ENCODE measurements at places on chromosomes 12 and 14. TPM values are rescaled to one million over a fixed set of nuclear protein-coding genes. Genes with fewer than 3 reads are reported as not detected.

GRCh38 chr12:88336076-88336739 lies 194.1 kb downstream of the TMTC3 start:
- no peaks in the 10 kb centered on the region for H3K36me3 ChIP-seq
- H3K27ac ChIP-seq = no peak overlapping the region
- H3K4me3 ChIP-seq = no peak overlapping the region
- H3K4me1 ChIP-seq = peaks cover 6% of the 10 kb centered on the region

GRCh38 chr12:64450711-64451486 lies 1.0 kb upstream of the TBK1 start:
- no peaks in the 10 kb centered on the region for H3K27me3 ChIP-seq
- H3K27ac ChIP-seq = peak overlapping the region; percentile 90
- H3K36me3 ChIP-seq = no peaks in the 10 kb centered on the region
- peaks cover 30% of the 10 kb centered on the region for H3K4me1 ChIP-seq
- H3K4me3 ChIP-seq = peak overlapping the region; percentile 87
- peak; percentile 93 for DNase-seq

DNA sequence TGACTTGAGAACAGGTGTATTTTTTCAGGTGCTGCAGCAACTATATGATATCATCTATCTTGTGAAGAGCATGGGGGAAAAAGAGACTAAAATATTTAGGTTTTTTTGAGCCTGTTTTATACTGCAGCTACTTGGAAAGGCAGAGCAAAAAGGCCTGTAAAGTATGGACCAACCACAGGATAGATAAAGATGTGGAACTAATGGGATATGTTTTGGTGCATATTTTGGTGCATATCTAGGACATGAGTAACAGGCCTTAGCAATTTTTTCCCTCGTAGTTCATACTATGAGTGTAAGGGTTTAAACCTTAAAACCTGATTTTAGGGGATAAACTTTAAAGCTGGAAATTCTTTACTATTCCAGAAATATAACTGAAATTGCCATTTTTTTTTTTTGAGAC lies 6.0 kb upstream of the GTSF1 start:
- no peak overlapping the region for H3K4me3 ChIP-seq
- no peaks in the 10 kb centered on the region for H3K36me3 ChIP-seq
- no peak for DNase-seq
- H3K4me1 ChIP-seq = peaks cover 13% of the 10 kb centered on the region
- no peaks in the 10 kb centered on the region for H3K27me3 ChIP-seq

The CLEC4C gene
- not detected for total RNA-seq

- no peaks in the 10 kb centered on the region for H3K4me1 ChIP-seq
- no peaks in the 10 kb centered on the region for H3K36me3 ChIP-seq
- H3K4me3 ChIP-seq = no peak overlapping the region
Observed at GRCh38 chr14:61505815-61506809, 184.7 kb downstream of the PRKCH start.

DNA sequence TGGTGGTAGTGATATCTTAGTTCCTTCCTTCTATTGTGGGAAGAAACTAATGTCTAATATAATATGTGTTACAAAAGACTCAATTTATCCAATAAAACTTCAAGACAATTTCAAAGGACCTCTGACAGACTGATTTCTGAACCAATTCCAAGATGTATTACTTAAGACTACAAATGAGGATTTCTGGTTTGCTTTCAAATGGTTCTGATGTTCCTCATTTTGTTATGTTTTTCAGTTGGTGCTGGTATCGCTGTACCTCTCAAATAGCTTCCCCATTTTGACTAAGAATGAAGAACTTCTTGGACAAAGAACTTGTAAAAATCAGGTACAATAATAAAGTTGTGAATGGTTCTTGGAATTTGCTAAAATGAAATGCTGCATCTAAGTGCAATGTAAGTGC lies 19.4 kb upstream of the MBIP start:
- DNase-seq = no peak
- no peak overlapping the region for H3K27ac ChIP-seq
- H3K4me1 ChIP-seq = no peaks in the 10 kb centered on the region
- H3K4me3 ChIP-seq = no peak overlapping the region
- no peaks in the 10 kb centered on the region for H3K27me3 ChIP-seq

- no peak overlapping the region for H3K27ac ChIP-seq
- H3K36me3 ChIP-seq = no peaks in the 10 kb centered on the region
- H3K4me1 ChIP-seq = no peaks in the 10 kb centered on the region
Observed at GRCh38 chr14:66596241-66596985, 88.5 kb downstream of the GPHN start.

The CMTM5 gene
- total RNA-seq = 4.3 TPM

DNA sequence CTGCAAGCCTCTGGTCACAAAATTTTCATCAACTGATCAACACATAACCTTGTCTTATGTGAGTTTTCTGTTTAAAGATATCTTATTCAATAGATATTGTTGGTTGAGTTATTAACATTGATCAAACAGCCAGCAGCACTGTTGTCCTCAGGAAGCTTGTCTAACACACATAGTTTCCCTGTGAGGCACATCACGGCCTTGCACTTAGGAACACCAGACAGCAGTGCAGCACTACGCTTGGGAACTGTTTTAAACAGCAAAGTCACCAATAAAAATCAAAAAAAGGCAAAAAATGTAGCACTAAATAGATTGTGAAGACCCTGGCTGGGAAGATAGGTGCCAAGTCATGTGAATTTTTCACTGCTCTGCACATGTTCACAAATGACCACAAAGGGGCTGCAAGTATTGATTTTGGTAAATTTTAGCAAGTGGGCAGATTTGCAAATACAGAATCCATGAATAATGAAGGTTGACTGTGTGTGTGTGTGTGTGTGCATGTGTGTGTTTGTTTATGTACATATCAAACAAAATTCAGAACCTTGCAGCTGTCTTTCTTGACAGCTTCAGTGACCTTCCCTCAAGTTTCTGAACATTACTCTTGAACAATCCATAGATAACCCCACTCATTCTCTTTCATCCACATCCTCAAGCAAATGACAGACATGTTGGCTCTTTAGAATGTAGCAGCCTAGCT lies 28.9 kb downstream of the VDR start:
- H3K27me3 ChIP-seq = no peaks in the 10 kb centered on the region
- H3K36me3 ChIP-seq = no peaks in the 10 kb centered on the region
- no peak for DNase-seq
- H3K4me1 ChIP-seq = peaks cover 6% of the 10 kb centered on the region

DNA sequence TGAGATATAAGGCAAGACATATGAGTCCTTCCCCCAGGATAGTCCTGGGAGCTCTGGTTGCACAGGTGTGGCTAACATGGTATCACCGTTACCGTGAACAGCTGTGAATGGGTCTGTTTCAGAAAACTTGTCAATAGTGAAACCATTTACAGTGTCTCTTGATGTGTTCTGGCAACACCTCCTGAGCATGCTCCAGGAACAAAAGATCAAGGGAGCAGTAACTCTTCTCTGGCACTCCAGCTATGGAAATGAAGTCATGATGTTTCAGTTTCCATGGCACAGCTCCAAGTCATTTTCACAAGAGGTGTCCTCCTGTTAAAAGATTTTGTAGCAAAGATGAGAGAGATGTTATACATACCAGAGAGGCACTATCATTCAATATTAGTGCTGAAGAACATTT lies 253.7 kb downstream of the SNAPC1 start:
- H3K4me1 ChIP-seq = no peaks in the 10 kb centered on the region
- H3K27me3 ChIP-seq = no peaks in the 10 kb centered on the region
- H3K36me3 ChIP-seq = no peaks in the 10 kb centered on the region
- no peak for DNase-seq
- no peak overlapping the region for H3K27ac ChIP-seq

- peak; percentile 57 for DNase-seq
- peaks cover 8% of the 10 kb centered on the region for H3K4me1 ChIP-seq
- H3K27me3 ChIP-seq = no peaks in the 10 kb centered on the region
- H3K36me3 ChIP-seq = no peaks in the 10 kb centered on the region
- no peak overlapping the region for H3K4me3 ChIP-seq
- no peak overlapping the region for H3K27ac ChIP-seq
Observed at GRCh38 chr12:120421701-120422100, 16.2 kb upstream of the COX6A1 start.

The TMEM132D gene
- total RNA-seq = 1.0 TPM

- no peak overlapping the region for H3K4me3 ChIP-seq
- H3K27ac ChIP-seq = no peak overlapping the region
- DNase-seq = no peak
- H3K4me1 ChIP-seq = no peaks in the 10 kb centered on the region
- no peaks in the 10 kb centered on the region for H3K36me3 ChIP-seq
Observed at GRCh38 chr12:118359541-118359915, 13.2 kb downstream of the TAOK3 start.

The CCDC197 gene
- not detected for total RNA-seq

GRCh38 chr12:111220363-111220762 lies 148.5 kb downstream of the PHETA1 start:
- H3K27me3 ChIP-seq = no peaks in the 10 kb centered on the region
- H3K27ac ChIP-seq = no peak overlapping the region
- H3K36me3 ChIP-seq = no peaks in the 10 kb centered on the region
- no peak for DNase-seq

The FIGNL2 gene
- 25.1 TPM for total RNA-seq

DNA sequence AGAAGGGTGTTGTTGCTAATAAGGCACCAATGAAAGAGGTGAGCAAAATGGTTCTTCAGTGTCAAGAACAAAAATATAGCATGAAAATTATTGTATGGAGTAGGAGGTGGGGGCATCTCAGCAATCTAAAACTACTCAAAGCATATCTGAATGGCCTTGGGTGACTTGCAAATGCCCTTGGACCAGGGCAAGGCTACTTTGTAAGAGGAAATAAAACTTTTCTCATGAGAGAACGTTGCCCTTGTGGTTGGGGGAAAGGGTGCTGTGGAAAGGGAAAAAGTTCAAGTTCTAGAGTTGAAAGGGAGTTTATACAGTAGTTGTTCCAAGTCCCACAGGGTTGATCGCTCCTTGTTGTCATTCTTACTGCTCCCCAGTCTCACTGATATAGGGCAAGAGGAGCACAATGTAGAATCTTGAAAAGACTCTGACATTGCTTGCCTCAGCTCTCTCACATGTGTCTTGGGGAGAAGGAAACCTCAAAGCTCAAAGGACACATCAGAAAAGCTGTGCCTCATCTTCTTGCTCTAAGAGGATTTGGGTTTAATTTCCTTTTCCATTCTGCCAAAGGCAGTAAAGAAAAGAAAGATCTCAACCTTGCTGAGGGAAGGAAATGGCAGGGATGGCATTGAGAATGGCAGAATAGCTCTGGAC lies 270.5 kb downstream of the DUSP6 start:
- peaks cover 14% of the 10 kb centered on the region for H3K4me1 ChIP-seq
- DNase-seq = no peak
- no peaks in the 10 kb centered on the region for H3K27me3 ChIP-seq
- no peaks in the 10 kb centered on the region for H3K36me3 ChIP-seq

DNA sequence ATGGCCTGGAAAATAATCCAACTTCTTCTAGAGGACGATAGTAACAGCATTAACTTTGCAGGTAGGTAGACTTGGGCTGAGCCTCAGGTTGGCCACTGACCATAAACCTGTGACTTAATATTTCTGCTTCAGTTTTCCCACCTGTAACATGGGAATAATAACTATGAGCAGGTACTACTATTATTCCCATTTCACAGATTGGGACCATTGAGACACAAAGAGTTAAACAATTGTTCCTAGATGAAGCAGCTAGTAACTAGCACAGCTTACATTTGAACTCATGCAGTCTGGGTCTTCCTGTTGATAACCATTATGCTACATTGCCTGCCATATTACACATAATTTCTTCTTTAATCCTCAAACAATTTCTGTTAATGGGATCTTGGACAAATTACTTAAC lies 217.7 kb downstream of the NUAK1 start:
- H3K27ac ChIP-seq = no peak overlapping the region
- DNase-seq = no peak
- no peak overlapping the region for H3K4me3 ChIP-seq
- H3K27me3 ChIP-seq = no peaks in the 10 kb centered on the region
- H3K36me3 ChIP-seq = no peaks in the 10 kb centered on the region

The TAS2R14 gene
- total RNA-seq = 7.0 TPM

DNA sequence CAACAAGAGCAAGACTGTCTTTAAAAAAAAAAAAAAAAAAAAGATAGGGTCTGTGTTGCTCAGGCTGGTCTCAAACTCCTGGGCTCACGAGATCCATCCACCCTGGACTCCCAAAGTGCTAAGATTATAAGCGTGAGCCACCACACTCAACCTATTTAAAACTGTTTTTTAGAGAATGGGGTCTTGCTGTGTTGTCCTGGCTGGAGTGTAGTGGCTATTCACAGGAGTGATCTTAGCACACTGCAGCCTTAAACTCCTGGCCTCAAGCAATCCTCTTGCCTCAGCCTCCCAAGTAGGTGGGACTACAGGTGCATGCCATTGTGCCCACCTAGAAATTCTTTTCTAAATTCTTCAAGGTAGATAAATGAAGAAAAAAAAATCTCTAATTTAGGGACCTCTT lies 7.6 kb downstream of the COQ10A start:
- DNase-seq = no peak
- H3K4me3 ChIP-seq = no peak overlapping the region
- no peak overlapping the region for H3K27ac ChIP-seq
- H3K4me1 ChIP-seq = no peaks in the 10 kb centered on the region
- H3K27me3 ChIP-seq = no peaks in the 10 kb centered on the region

GRCh38 chr12:25745281-25745680 lies 192.2 kb upstream of the LMNTD1 start:
- no peaks in the 10 kb centered on the region for H3K4me1 ChIP-seq
- H3K27me3 ChIP-seq = no peaks in the 10 kb centered on the region
- no peak overlapping the region for H3K4me3 ChIP-seq
- H3K27ac ChIP-seq = no peak overlapping the region
- no peaks in the 10 kb centered on the region for H3K36me3 ChIP-seq

DNA sequence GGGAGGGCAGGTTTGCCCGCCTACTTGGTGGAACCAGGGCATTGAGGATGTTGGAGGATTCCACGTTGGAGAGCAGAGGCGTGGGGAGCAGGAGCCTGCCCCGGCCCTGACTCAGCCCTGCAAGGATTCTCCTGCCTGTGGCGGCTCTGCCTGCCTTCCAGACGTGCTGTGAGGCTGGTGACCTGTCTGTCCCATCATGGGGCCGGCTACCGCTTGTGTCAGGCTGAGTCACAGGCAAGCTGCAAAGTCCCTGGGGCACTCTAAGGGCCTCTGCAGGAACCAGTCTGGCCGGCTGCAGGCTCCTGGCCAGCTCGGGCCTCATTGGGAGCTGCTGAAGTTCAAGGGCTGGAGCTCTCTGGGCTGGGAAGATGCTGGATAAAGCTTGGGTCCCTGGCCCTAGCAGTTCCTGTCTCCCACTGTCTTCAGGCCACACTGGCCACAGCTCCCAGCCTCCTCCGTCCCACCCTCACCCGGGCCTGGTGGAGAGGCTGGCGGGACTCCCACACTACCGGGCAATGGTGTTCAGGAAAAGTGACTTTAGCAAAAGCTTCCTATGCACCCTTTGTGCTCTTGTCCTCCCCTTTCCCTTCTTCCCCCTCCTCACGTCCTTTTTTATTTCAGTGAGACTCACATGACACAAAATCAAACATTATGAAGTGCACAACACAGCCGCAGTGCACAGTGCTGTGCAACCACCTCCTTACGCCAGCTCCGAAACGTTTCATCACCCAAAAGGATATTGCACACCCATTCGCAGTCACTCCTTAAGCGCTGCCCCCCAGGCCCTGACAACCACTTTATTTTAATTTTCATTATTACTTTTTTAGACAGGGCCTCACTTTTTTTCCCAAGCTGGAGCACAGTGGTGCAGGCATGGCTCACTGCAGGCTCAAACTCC lies 22.0 kb upstream of the ULK1 start:
- no peaks in the 10 kb centered on the region for H3K36me3 ChIP-seq
- no peak overlapping the region for H3K27ac ChIP-seq
- no peak for DNase-seq
- no peaks in the 10 kb centered on the region for H3K27me3 ChIP-seq

The RNASE3 gene
- not detected for total RNA-seq
